ENCODE measurements at places on chromosomes 4 and X.

DNA sequence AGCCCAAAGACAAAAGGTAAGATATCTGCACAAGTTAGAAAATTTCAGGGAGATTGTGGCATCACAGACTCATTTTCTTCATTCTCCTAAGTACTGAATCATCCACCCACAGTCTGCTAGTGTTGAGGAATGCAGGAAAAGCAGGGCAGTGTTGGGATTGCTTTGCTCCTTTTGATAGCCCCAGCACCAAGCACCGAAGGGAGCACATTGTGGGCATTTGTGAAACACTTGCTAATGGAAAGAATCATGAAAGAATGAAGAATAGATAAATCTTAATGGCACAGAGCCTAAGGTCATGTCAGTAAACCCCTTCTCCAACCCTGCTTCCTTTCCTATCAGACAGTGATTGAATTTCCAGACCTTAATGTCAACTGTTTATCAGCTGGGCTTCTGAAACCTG lies 103.1 kb upstream of the GPRIN3 start:
- no peak for DNase-seq

GRCh38 chrX:129953334-129953648 lies 29.1 kb upstream of the BCORL1 start:
- DNase-seq = no peak

- DNase-seq = no peak
Measured at GRCh38 chrX:17798921-17799320, 61.6 kb downstream of the SCML1 start.

GRCh38 chrX:129772796-129773431 lies 6.8 kb upstream of the SASH3 start:
- no peak for DNase-seq

GRCh38 chrX:31374786-31375185 lies 302.9 kb upstream of the FTHL17 start:
- no peak for DNase-seq

- DNase-seq = no peak
Measured at GRCh38 chr4:13705521-13706041, 78.1 kb upstream of the BOD1L1 start.

All from activated T-helper 1 cell treated with anti-CD3 and anti-CD28 coated beads, Interleukin-2, amount 50 U/mL, for 16 hours (primary cell).